ENCODE measurements at places on chromosomes 2 and 18.

- DNase-seq: no peak
Measured at GRCh38 chr2:191105082-191105481, 45.7 kb downstream of the STAT4 start.

DNA sequence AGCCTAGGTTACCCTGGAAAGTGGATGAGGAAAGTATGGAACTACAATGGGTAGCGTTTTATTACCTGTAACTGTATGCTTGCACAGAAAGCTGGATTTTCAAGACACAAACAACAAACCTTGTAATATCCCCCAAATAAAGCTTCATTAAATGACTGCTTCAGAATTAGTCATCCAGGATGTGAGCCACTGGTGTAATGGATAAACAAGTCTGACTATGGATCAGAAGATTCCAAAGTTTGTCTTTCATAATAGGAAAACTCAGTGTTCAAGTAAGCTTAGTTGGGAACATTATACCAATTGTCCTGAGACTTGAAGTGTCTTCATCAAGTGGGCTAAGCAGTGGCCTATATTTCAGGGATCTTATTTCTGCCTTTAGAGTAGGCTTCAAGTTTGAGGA lies 518.8 kb downstream of the LRP1B start:
- DNase-seq: no peak

DNA sequence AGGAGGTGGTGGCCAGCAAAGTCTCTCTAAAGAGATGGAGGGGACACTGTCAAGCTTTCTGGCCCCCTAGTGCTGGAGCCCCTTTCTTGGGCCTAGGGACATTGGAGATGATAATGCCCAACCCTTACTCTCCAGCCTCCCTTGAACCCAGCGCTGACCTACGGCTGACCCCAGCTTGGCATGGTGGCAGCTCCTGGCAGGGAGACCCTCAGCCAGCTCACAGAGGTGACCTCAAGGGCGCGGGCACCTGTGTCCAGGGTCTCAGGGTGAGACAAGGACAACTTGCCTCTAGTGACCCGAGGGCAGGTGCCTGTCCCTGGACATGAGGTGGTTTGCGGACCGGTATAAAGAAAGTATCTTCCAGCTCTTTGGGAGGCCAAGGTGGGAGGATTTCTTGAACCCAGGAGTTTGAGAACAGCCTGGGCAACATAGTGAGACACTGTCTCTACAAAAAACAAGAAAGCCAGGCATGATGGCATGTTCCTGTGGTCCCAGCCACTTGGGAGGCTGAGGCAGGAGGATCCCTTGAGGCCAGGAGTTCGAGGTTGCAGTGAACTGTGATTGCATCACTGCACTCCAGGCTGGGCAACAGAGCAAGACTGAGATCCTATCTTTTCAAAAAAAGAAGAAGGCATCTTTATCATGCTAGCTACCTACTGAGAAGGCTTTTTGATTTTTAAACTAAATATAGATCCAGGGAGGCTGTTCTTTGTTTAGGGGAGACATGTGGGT lies 3.3 kb upstream of the PER2 start:
- DNase-seq: no peak

DNA sequence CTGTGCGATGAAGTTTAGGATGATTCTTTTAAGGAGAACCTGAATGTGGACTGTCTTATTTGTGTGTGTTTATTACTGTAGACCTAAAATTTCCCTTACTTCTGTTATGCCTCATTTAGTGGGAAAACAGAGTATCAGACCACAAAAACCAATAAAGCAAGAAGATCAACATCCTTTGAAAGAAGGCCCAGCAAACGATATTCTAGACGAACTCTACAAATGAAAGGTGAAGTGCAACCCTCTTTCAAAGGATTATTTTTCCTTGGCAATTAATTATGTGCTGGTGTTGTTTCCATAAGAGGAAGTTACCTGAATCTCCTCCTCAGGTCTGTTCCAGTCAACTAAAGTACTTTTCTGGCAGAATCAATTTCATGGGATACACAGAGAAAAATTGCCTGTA lies 78.6 kb downstream of the EPB41L5 start:
- DNase-seq: no peak

GRCh38 chr2:10426726-10427617 lies 21.2 kb downstream of the ODC1 start:
- no peak for DNase-seq
